ENCODE measurements at places on chromosomes 12 and 14. TPM values are rescaled to one million over a fixed set of nuclear protein-coding genes. Genes with fewer than 3 reads are reported as not detected.

The LMO3 gene
- 2.4 TPM for polyA plus RNA-seq

The NDUFA9 gene
- polyA plus RNA-seq, result 126 TPM

The MAP3K12 gene
- polyA plus RNA-seq, result 23.1 TPM

The ERP27 gene
- 20.6 TPM for polyA plus RNA-seq

The SMCO2 gene
- not detected for polyA plus RNA-seq

The TAS2R46 gene
- polyA plus RNA-seq, result 0.22 TPM

The KLRD1 gene
- 0.22 TPM for polyA plus RNA-seq

The KRT75 gene
- polyA plus RNA-seq, result not detected

The CAPZA3 gene
- 0.16 TPM for polyA plus RNA-seq

The TMBIM6 gene
- 908 TPM for polyA plus RNA-seq

The PRB2 gene
- polyA plus RNA-seq, result not detected

The CLEC9A gene
- 0.19 TPM for polyA plus RNA-seq

The B4GALNT3 gene
- polyA plus RNA-seq, result 16.7 TPM

The MORN3 gene
- 2.3 TPM for polyA plus RNA-seq

The SLC38A6 gene
- 23.2 TPM for polyA plus RNA-seq

The CLEC1B gene
- 1.3 TPM for polyA plus RNA-seq

The STAC3 gene
- polyA plus RNA-seq, result 3.5 TPM

The NUP107 gene
- 64.0 TPM for polyA plus RNA-seq

The CINP gene
- 38.4 TPM for polyA plus RNA-seq

The DBX2 gene
- 0.12 TPM for polyA plus RNA-seq
